Stimulated activated CD4-positive, alpha-beta T cell treated with anti-CD3 and anti-CD28 coated beads, Interleukin-4, amount 100 ng/mL, for 1 hour (primary cell): ENCODE measurements at places on chromosomes 5 and 9.

- no peak for DNase-seq
Measured at GRCh38 chr9:105007143-105007542, 79.2 kb upstream of the ABCA1 start.

DNA sequence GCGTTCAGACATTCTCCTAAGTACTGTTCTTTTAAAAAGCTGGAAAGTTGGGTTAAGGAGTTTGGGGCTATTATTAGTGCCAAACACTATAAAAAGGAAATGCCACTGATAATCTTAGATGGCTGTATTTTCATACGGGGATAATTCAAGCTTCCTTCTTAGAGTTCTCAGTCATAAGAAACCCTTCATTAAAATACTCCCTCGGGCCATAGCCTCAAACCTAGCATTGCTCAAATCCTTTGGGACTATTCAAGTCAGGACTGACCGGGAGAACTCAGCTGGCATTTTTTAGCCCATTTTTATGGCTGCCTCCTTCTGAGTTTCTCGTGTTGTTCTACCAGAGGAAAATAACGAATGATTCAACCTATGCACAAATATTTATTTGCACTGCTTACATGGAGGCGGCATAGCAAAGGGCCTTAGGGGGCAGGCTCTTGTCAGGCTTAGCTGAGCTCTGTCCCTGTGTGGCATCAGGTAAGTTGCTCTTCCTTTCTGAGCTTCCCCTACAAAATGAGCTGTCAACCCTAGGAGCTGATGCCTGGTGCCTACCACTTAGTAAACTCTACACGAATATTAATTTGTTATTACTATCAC, 33.5 kb upstream of the ADAM19 start:
- DNase-seq: no peak

DNA sequence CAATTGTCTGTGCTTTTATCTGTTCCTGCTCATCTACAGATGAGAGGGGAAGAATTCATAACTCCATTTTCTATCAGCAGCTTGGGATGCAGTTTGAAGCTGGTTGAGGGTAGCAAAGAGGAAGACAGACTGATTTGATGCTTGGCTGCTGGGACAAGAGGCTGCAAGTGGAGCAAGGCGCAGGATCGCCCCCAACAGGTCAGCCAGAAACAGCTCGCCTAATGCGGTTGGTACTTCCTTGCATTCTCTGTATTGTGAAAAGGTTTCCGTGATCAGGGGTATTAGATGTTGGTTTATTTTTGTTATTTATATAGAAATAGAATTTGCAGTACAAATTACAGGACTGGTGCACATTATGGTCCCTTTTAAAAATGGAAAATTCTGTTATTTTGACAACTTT, 40.6 kb downstream of the ZNF883 start:
- DNase-seq: no peak

DNA sequence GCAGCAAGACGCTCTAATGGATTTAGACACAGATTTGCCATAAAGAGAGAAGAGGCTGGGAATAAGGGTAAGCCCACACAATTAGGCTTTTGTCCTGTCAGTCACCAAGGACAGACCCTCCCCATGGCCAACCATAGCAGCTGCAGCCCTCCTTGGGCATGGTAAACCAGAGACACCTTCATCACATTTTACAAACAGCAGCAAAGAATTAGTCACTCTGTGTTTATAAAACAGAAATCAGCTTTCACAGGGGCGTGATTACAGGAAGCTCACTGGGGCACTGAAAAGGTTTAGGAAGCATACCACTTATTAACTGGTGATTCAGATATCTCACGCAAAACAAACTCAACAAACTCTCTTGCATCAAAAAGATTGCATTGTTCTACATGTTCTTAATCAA, 37.3 kb upstream of the ZNF622 start:
- no peak for DNase-seq

- no peak for DNase-seq
Measured at GRCh38 chr9:136023410-136024225, 62.4 kb upstream of the UBAC1 start.

DNA sequence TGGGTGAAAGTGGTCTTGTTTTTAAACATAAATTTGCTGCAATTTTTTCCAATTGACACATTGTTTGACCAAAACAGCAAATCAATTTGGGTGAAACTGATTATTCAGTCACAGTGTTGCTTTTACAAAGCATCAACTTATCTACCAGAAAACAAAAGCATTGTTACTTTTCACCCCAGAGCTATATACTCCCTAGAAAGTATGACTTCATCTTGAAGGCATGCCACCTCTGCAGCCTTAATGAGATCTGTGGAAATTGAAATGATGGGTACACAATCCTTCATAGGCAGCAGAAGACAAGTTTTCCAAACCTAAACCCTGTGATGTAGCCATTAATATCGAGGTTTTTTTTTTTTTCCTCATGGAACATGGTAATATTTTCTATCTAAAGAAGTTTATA, 615.9 kb downstream of the CHSY3 start:
- DNase-seq: no peak

GRCh38 chr5:24642022-24642421, 2.8 kb downstream of the CDH10 start:
- DNase-seq: no peak

- DNase-seq: no peak
Measured at GRCh38 chr5:126562823-126563222, 32.2 kb downstream of the ALDH7A1 start.

- DNase-seq: no peak
Measured at GRCh38 chr9:71663931-71664459, 104.3 kb downstream of the CEMIP2 start.

GRCh38 chr9:14830057-14830456, 80.2 kb downstream of the FREM1 start:
- DNase-seq: no peak

- DNase-seq: no peak
Measured at GRCh38 chr5:142829801-142830220, 59.6 kb downstream of the ARHGAP26 start.

DNA sequence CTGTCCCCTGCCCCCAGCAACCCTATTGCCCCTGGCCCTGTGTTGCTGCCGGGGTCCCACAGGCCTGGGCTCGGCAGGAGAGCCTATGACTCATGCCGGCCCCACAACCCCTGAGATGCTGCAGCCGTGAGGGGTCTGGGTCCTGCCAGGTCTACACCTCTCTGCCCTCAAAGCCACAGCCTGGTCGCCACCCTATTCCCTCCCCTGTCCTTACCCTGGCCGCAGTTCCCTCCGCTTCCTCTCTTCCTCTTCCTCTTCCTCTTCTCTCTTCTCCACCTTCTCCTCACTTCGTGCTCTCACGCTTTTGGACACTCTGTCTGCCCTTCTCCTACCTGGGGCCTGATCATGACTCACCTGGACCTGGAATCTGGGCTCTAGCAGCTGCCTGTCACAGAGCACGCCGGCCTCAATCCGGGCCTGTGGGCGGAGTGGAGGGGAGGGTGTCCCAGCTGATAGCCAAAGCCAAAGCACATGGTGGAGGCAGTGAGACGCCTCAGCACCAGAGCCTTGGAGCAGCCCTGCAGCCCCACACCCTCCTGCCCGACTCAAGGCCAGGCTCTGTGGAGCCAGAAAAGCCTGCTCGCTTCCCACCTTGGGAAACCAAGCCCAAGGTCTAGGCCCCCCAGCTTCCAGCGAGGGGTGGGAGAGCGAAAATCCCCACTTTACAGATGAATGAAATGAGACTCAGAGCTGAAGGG, 26.8 kb upstream of the CSF1R start:
- DNase-seq: no peak

DNA sequence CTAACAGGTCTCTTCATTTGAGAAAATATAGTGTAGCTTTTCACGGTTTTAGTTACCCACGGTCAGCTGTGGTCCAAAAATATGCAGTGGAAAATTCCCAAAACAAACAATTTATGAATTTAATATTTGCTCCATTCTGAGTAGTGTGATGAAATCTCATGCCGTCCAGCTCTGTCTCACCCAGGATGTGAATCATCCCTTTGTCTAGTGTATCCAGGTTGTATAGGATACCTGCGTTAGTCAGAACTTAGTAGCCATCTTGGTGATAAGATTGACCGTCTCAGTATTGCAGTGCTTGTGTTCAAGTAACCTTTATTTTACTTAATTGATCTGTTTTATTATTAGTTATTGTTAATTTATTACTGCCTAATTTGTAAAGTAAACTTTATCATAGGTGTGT, 41.1 kb downstream of the NDUFS4 start:
- no peak for DNase-seq

GRCh38 chr5:11355491-11355890, 548.8 kb downstream of the CTNND2 start:
- no peak for DNase-seq

DNA sequence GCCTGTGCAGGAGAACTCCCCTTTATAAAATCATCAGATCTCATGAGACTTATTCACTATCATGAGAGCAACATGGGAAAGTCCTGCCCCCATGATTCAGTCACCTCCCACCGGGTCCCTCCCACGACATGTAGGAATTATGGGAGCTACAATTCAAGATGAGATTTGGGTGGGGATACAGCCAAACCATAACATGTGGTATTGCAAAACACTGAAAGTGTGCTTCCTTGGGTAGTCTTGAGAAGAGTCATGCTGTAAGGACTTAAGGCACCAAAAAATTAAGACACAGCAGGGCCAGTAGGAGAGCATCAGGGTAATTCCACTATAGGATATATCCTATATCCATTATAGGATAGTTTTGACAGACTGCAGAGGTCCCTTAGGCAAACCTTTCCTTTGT, 29.4 kb upstream of the GDNF start:
- no peak for DNase-seq

DNA sequence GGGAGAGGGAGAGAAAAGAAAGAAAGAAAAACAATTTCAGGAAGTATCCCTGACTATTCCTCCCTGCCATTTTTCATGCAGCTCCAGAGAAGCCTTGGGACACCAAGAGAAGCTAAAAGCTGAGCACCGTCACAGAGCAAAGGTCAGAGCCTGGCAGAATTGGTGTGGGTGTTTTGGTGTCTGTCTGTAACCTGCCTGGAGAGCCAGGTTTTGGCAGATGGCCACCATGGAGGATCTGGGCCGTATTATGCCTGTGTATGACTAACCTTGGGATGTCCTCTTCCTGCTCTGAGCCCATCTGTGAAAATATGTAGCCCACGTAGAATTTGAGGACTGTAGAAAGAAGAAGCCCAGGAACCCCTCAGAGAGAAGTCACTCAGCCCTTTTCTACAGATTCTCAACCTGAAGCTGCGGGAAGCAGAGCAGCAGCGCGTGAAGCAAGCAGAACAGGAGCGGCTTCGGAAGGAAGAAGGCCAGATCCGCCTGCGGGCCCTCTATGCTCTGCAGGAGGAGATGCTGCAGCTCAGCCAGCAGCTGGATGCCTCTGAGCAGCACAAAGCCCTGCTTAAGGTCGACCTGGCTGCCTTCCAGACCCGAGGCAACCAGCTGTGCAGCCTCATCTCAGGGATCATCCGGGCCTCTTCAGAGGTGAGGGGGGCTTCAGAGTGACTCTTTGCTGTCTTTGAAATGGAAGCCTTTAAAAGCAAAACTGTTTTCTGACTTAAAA, 18.8 kb downstream of the GLE1 start:
- DNase-seq: no peak

DNA sequence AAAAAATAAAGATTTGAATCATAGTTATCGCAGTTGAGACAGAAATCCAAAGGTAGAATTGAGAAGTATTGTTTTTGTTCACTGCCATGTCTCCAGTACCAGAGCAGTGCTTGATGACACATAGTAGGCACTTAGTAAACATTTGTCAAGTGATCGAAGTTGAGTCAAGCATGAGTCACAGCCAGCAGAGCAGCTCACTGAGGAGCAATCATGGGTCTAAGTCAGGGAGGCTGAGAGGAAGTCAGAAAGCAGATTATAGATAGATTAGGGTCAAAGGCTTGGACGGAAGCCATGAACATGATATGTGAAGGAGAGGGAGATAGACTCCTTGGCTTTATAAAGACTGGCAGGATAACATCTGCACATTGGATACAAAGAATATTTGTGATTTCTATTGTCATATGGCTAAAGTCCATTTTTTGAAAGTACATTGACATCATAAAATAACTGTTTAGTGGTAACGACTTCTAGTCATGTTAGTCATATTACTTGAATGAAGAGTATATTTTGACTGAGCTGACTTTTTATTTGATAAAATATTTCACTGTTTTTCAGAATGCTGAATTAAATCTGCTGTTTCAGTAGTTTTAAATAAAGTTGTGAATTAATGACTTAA, 168.5 kb downstream of the RAB3C start:
- no peak for DNase-seq

DNA sequence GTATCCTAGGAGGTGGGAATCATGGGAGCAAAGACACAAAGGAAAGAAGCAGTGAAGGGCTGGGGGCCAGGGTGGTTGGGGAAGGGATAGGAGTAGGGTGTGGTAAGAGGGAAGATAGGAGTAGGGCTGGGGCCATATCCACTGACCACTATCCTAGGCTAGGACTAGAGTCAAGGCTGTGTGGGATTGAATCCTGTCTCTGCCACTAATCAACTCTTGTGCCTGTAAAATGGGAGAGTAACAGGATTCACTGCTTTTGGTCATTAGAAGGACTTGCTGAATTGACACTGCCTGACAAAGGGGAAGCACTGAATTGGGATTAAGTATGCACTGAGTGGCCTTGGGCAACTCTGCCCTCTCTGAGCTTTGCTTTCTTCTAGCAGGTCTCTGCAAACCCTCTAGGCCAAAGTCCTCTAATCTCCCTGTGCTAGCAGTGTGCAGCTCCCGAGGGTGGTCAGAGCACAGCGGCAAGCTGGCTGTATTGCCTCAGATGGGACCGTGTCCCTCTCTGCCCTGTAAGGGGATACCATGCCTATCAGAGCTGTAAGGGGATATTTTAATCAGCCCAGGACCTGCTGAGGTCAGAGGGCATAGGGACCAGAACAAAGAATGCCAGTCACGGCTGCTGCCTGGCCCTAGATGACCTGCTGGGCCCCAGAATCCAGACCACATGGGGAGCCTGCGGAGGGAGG, 12.4 kb upstream of the DAB2IP start:
- DNase-seq: no peak
